B cell (primary cell): ENCODE measurements at places on chromosomes 4 and X. TPM values are rescaled to one million over a fixed set of nuclear protein-coding genes. Genes with fewer than 3 reads are reported as not detected.

- DNase-seq: no peak
- H3K4me3 ChIP-seq: no peak overlapping the region
- no peaks in the 10 kb centered on the region for H3K36me3 ChIP-seq
- no peaks in the 10 kb centered on the region for H3K27me3 ChIP-seq
These were observed 123.9 kb upstream of the RXFP1 start for GRCh38 chr4:158397781-158398180.

GRCh38 chr4:108466936-108467902 is 153.2 kb upstream of the RPL34 start:
- no peak for DNase-seq
- no peak overlapping the region for H3K27ac ChIP-seq
- no peak overlapping the region for H3K4me3 ChIP-seq
- no peaks in the 10 kb centered on the region for H3K27me3 ChIP-seq

HTN3 gene
- total RNA-seq: not detected in 2 replicates

FAT1 gene
- 0.07 and 0.15 TPM in 2 replicates for total RNA-seq

GRCh38 chr4:124459941-124460310 is 252.6 kb downstream of the ANKRD50 start:
- DNase-seq: no peak
- H3K36me3 ChIP-seq: no peaks in the 10 kb centered on the region
- no peak overlapping the region for H3K4me3 ChIP-seq
- no peaks in the 10 kb centered on the region for H3K27me3 ChIP-seq

CYBB gene
- 127 and 132 TPM in 2 replicates for total RNA-seq

RTL9 gene
- total RNA-seq: not detected in 2 replicates

CCSER1 gene
- total RNA-seq: 39.5 and 42.9 TPM in 2 replicates

- H3K27ac ChIP-seq: no peak overlapping the region
- H3K4me3 ChIP-seq: no peak overlapping the region
- H3K4me1 ChIP-seq: no peaks in the 10 kb centered on the region
- H3K36me3 ChIP-seq: no peaks in the 10 kb centered on the region
- no peaks in the 10 kb centered on the region for H3K27me3 ChIP-seq
These were observed 734.7 kb upstream of the FAM241A start for GRCh38 chr4:111410571-111410970.

- no peak overlapping the region for H3K27ac ChIP-seq
- peaks cover 4% of the 10 kb centered on the region for H3K27me3 ChIP-seq
- peaks cover 10% of the 10 kb centered on the region for H3K4me1 ChIP-seq
- no peaks in the 10 kb centered on the region for H3K36me3 ChIP-seq
- DNase-seq: no peak
These were observed 133.3 kb upstream of the ZIC3 start for GRCh38 chrX:137432609-137433008.

- H3K4me3 ChIP-seq: no peak overlapping the region
- no peak overlapping the region for H3K27ac ChIP-seq
- no peak for DNase-seq
- H3K4me1 ChIP-seq: no peaks in the 10 kb centered on the region
These were observed 369.4 kb upstream of the CNKSR2 start for GRCh38 chrX:21004835-21005234.

SHROOM2 gene
- total RNA-seq: not detected in 2 replicates
